ENCODE measurements at places on chromosomes 6 and 20.

GRCh38 chr20:19661717-19662636 lies 96.1 kb upstream of the RIN2 start:
- DNase-seq, result peak; percentile 88

DNA sequence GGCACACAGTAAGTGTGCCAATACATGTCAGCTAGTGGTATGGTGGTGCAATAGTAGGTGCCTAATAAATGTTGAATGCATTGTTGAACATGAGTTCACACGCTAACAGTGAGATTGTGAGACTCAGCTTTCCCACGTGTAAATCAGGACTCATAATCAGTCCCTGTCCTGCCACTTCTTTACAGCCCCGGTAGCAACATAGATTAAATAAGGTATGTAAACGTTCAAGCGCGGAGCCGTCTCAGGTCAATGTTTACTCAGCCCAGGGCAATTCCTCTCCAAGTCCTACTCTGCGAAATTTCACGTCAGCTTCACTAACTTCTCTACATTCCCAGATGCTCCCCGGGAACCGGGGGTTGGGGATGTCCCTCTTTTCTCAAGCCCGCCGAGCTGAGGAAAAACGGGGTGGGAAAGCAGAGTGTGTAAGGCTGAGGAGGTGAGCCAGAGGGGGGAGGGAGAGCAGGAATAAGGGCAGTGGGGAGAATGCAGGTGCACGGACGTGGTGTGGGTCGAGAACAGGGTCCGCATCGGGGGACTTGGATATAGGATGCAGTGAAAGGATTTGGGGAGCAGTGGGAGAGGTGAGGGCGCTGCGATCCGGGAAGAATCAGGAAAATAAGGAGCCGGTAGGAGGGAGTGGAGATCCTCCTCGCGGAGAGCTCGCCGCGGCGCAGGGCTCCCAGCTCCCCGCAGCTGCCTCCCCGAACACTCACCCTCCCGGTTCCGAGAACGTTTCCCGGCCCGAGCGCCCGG lies 544 bp upstream of the TP53INP2 start:
- DNase-seq, result peak; percentile 70

GRCh38 chr6:15843764-15844163 lies 180.9 kb upstream of the DTNBP1 start:
- no peak for DNase-seq

GRCh38 chr6:119829006-119829405 lies 479.4 kb upstream of the MAN1A1 start:
- no peak for DNase-seq

DNA sequence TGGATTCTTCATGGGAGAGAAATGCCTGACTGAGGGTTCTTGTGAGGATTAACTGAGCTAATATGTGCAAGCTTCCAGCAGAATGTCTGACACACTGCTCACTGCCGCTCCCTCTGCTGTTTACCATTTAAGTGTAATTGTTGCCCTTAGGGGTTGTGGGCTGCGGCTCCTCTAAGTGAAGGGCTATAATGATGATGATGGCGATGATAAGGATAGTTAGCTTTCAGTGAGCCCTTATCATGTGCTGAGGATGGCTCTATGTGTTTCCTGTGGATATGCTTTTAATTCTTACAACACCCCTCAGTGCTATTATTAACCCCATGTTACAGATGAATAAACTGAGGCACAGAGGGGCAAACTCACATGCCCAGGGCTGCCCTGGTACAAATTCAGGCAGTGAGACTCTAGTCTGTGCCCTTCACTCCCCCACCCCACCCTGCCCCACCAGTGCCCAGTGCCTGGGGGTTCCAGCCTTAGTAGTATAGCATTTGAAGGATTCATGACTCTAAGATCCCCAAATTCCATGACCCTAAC lies 33.4 kb downstream of the TGM2 start:
- DNase-seq, result no peak

DNA sequence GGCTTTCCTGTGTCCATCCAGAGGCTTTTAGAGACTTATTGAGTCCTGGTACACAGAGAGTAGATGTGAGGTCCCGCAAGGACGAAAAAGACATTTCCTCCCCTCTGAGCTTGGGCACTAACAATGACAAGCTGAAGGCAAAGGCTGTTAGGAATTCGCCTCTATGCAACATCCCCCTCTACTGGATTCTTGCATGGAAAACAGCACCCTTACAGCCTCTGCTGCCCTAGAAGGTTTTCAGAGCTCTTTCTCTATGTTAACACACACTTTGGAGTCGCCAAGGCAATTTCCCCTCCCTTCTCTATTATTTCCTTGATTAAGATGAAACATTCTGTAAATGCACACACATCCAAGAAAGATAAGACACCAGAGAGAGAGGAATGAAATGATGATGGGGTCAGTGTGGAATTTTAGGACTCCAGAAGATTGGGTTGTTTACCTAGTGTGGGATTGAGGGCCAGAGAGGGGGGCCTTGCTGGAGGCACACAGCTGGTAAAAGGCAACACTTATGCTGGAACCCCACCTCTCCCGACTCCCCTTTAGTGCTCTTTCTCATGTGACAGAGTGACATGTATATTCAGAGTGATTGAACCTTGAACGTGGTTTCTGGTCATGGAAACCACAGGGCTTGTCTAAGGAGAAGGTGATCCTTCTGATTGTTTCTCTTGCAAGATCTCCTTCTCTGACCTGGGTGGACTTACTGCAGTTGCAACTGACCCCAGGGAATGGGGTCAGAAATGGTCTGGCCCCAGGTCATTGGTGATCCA lies 300.7 kb downstream of the CLIC5 start:
- DNase-seq, result peak; percentile 94

DNA sequence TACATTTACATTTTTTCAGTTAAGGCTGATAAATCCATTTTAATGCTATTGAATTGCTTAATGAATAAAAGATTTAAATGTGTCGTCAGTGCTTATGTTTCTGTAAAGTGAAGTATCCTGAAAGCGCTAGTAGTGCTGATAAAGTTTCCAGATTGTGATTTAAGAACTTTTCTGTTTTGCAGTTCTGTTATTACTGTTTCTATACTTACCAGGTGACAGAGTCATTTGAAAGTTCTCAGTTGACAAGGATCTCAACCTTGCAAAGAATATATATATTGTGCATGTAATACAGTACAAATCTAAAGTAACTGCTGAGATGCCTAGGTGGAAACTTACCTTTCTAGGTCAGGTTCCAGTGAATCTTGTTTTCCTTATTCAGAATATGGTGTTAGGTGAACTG lies 201.8 kb downstream of the ARID1B start:
- DNase-seq, result no peak

DNA sequence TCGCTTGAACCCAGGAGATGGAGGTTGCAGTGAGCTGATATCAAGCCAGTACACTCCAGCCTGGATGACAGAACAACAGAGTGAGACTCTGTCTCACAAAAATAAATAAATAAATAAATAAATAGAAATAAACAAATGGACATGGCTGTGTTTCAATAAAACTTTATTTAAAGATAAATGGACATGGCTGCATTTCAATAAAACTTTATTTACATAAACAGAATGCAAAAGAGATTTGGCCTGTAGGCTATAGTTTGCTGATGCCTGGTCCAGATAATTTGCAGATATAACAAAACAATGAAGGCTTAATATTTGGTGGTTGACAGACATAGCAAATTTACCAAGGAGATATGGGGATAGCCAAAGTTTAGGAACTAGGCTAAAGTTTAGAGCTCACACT lies 66.8 kb downstream of the ZNF831 start:
- DNase-seq, result no peak

GRCh38 chr6:111338843-111339242 lies 144.2 kb downstream of the REV3L start:
- no peak for DNase-seq

All from adipocyte (in vitro differentiated cells).